ENCODE measurements at places on chromosomes 3 and 15. TPM values are rescaled to one million over a fixed set of nuclear protein-coding genes. Genes with fewer than 3 reads are reported as not detected.
A peak's percentile ranks its signal among the peaks of the same experiment; 100 is the strongest.

CHRNA7 gene
- not detected for total RNA-seq

DNAJA4 gene
- total RNA-seq, result not detected

FANCD2OS gene
- total RNA-seq, result not detected

- DNase-seq, result no peak
These were observed 60.5 kb upstream of the TBC1D5 start for GRCh38 chr3:17802950-17803349.

GRCh38 chr3:61664105-61664482 lies 102.7 kb downstream of the PTPRG start:
- no peak for DNase-seq

DNA sequence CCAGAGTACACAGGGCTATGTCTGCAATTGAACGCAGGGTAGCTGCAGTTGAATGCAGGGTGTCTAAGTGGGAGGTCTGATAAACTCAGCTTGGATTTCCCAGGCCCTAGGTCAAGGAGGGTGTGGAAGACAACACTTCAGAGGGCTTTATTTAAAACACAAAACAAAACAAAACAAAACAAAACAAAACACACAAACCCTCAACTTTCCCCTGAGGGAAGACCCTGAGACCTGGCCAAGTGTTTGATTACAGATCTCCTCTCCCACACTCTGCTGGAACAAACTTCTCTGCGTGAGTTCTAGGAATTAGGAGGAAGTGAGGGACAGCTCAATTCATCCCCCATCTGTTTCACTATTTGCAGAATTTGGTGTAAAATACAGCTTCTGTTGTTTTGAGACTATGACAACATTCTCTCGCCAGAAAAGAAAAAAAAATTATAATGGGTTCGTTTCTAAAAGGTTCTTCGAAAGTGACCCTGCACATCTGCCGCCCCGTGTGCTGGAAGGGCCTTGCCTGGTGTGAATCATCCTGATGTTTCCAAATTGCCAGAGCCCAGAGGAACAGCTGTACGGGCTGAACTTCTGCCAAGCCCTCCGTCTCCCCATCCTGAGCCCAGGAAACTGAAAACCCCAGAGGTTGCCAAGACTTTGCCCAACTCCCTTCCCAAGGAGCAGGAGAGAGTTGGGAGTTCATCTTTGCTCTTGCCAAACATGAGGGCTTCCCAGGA lies 73.3 kb upstream of the RAD18 start:
- no peak for DNase-seq

GRCh38 chr3:46853441-46854415 lies 9.5 kb downstream of the MYL3 start:
- DNase-seq, result no peak

DNA sequence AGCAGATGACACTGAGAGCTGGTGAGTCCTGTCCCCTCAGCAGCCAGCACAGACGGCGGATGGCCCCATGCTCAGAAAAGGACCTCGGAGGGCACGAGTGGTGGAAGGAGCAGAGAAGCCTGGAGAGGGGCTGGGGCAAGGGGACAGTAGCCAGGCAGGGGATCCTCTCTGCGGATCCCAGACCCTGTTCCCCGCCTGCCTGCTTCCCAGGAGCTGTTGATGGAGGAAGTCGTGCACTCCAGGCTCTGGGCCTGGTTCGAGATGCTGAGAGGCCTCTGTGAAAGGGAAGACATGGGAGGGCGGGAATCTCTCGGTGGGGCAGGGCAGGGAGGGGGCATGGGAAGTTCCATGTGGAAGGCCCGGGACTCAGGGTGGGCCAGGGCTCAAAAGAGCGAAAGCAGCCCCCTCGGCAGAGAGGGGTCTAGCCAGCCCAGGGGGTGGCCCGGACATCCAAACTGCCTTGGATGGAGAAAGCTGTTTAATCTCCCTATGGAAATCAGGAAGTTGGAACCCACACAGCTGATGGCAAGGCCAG lies 47.9 kb upstream of the MAGEF1 start:
- no peak for DNase-seq

DNA sequence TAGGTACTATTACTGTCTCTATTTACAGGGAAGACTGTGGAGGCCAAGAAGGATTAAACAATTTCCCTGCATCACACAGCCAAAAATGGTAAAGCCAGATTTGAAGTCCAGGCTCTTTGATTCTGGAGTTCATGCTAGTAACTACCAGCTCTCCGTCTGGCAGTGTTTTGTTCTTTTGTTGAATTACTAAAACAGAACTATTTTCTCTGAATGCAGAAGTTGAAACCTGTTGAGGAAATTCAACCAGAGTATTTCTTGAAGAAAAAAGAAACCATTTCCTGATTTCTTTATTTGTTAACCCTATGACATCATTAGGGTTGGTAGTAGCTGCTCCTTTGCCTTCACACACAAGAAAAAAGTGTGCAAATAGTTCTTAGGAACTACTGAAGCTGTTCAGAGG lies 34.3 kb downstream of the CRTC3 start:
- DNase-seq, result peak; percentile 40

DNA sequence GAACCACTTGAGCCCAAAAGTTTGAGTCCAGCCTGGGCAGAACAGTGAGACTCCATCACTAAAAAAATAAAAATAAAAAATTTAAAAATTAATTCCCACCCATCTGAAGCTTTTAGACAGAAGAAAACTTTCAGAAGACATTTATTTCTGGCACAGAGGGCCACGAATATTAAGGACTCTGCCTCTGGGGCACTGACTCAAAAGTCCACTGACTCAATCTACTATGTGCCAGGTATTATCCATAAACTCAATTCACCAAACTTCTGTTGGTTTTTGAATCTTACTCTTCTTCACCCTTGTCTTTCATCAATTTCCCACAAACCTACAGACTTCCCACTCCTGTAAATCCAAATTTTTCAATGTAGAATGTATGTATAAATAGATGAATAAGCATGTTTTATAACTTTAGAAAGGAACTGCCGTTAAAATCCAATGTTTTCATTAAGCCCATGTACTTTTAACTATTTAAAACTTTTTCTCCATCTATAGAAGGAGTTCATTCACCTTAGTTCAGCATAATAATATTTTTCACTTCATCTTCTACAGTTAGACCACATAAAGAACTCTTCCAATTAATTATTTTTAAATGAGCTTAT lies 19.9 kb downstream of the ATP13A3 start:
- DNase-seq, result no peak

DNA sequence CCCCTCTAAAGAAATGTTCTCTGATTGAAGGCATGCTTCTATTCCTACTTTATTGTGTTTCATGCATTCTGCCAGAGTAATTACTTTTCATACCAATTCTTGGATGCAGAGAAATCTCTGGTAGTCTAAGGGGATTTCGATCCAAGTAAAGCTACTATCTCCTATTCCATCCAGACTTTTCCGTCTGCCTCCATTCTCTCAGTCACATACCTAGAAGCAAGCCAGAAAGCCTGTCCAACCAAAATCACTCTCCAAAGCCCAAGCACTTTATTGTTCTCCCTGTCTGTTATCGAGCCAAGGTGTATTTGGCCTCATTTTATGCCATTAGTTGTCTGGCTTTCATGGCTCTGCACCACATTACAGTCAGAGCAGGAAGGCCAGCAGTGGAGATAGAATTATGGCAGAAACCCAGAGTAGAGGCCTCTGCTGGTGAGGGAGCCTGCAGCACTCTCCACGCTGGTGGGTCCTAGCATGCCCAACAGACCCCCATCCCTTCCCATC lies 95.9 kb downstream of the SLC49A4 start:
- no peak for DNase-seq

DNA sequence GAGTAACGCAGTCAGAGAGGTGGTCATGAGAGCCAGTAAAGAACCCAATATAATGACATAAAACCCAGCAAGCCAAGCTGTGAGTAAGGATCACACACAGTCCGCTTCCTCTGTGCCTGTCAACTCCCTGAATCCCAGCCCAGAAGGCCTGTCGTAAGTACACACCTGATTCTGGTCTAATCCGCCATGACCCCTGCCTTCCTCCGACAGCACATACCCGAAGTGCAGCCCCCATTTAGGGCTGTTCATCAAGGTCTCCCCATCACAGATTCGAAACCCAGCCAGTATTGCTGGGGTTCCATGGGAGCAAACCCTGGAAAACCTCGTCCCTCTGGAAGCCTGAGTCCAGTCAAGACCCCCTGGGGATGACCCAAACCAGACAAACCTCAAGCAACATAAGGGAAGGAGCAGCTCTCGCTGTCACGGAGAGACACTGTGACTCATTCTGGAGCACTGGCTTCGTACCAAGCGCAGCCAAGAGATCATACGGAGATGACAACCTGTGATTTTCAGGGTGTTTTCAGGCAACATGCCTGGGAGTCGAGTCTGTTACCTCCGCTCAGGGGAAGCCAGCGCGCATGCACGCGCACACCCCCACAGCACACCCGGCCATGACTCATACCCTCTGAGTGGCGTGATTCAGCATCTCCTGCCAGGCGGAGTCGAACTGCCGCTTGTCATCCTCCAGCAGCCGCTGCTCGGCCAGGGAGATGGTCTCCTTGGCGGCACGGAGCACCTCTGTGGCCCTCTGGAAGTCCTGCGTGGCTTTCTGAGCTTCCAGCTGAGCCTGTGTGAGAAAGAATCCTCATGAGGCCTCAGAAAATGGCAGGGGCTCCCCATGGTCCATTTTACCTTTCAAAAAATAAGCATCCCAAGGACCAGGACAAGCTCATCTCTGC lies 63.0 kb downstream of the SH3BP5 start:
- no peak for DNase-seq

DNA sequence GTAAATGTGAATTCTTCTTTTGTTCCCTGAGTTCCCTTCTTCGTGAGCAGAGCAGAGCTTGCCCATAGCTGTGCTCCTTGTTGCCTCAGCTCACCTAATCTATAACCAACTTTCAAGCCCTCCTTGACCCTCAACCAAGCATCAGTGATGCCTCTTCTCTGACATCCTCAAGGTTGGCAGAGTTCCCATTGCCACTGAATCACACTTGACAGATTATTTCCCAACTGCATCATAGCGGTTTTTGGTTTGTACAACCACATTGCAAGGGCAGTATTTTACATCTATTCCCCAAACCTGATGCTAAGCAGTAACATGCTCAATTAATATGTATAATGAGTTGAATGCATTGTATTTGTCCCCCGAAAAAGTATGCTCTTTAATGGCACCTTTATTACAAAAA lies 133.0 kb upstream of the SNTN start:
- DNase-seq, result no peak

DNA sequence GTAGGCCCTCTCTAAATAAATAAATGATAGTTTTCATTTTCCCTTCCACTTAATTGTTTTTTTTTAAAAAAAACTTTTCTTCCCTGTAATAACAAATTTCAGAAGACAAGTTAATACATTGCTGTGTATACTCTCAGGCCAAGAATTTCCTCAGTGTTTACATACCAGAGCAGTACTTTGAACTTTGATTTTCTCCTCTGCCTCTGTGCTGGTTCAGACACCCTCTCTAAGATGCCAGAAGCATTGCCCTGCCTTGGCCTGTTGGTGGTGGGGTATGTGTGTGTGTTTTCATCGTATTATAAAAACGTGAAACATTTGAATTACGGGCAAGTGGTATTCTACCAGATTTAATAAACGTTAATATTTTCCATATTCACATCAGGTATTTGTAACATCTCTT lies 70.1 kb downstream of the SMAD3 start:
- DNase-seq, result peak; percentile 14

DNA sequence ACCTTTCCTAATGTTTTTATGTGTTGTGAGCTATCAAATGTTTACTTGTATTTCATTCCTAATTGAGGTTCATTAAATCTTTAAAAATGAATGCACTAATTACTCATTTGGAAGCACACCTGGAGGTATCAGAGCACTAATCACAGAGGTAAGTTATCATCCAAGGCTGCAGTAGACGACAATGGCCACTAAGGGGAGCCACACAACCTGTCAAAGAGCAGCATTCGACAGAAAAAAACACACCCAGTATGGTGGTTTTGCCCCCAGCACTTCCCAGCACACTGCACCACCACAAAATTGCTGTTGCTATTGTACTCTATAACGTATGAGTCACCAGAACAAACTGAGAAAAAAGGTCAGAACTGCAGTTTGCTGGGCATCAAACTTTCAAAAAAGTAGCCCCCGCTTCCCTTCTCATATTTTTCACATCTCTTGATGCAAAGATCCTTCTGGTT lies 205.9 kb upstream of the IGF1R start:
- peak; percentile 57 for DNase-seq

DNA sequence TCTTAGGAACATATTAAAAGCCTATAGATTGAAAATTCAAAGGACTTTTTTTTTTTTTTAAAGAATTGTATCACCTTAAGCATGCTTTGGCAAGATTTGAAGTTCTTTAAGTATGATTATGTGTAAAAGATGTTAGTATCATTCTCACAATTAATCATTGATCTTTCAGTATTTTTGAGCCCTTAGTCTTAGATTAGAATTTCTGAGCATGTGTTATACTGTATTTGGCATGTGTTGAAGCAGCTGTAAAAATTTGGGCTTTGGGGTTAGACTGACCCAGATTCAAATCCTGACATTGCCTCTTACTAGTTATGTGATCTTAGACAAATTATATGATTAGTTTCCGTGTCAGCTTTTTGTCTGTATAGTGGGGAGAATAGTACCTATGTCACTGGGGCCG lies 6.3 kb downstream of the OXSR1 start:
- DNase-seq, result no peak

DNA sequence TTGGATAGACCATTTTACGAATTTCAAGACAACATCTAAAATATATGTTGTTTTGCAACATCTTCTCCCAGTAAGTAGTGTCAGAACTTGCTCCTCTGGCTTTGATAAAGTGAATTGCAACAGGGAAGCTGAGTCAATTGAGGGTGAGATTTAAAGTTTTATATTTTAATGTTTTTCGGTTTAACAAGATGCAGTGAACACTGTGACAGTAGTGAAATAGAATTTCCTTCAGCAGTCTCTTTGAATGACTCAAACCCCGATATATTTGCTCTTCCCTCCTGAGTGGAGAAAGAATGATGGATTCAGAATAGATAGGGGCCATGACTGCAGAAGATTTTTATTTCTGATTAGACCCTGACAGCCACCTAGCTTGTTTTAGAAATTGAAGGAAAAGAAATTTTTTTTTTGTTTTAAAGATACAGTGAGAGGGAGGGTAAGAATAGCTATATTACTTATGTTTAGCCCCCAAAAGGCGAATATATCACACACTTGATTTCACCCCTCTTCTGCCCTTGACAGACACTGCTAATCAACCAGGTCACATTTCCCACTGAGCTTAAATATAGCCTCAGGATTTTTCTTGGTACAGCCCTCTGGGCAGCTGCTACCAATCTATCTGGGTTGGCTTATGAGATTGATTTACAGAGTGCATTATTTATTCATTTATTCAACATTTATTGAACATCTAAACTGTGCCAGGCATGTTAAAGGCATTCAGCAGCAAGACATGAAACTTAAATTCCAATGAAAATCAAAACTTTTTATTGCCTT lies 183.3 kb upstream of the ADAMTS9 start:
- no peak for DNase-seq

GRCh38 chr3:139261754-139262586 lies 81.8 kb upstream of the MRPS22 start:
- DNase-seq, result no peak
